ENCODE measurements at places on chromosomes 12 and 14.

DNA sequence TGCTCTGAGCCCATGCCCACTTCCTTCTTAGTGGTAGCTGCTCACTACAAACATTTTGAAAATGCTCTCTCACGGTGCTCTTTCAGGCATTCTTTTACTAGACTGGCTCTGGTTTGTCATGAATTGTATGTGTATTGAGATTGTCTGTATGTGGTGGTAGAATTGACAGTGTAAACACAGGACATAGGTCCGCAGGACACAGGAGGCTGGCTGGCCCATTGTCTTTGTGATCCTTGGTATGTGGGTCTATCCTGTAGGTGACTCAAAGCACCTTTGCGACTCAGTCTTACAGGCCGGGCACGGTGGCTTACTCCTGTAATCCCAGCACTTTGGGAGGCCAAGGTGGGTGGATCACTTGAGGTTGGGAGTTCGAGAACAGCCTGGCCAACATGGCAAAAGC, 250.9 kb downstream of the C12orf75 start:
- DNase-seq = no peak

- no peak for DNase-seq
These were observed 56.4 kb upstream of the USP44 start for GRCh38 chr12:95607642-95608041.

- DNase-seq = no peak
These were observed 122.7 kb upstream of the FAR2 start for GRCh38 chr12:29026419-29026818.

GRCh38 chr12:77521508-77522115, 309.1 kb upstream of the NAV3 start:
- DNase-seq = no peak

DNA sequence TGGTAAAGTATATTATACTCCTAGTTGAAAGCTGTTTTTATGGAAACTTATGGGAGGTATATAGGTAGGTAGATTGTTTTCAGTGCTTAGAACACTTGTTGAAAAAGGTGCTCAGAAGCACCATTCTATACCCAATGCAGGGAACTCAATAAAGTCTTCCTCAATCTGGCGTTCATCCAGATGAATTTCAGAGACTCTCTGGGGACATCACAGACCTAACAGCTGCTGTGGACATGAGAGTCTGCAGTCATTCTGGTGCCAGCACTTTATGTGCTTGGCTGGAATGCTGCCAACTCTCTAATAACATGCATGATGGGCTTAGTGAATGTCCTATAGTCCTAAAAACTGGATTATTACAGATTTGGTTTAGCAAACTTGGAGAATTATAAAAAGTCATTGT, 115.9 kb downstream of the NTN4 start:
- DNase-seq = no peak

- DNase-seq = no peak
These were observed 176.9 kb upstream of the MDGA2 start for GRCh38 chr14:47852278-47852677.

- DNase-seq = no peak
These were observed 48.9 kb downstream of the HRK start for GRCh38 chr12:116832353-116832752.

GRCh38 chr14:73162251-73162650, 25.9 kb downstream of the PSEN1 start:
- DNase-seq = no peak

All from spleen (tissue), 13 donors.